ENCODE measurements at places on chromosomes 3 and 15.
A peak's percentile ranks its signal among the peaks of the same experiment; 100 is the strongest.

DNA sequence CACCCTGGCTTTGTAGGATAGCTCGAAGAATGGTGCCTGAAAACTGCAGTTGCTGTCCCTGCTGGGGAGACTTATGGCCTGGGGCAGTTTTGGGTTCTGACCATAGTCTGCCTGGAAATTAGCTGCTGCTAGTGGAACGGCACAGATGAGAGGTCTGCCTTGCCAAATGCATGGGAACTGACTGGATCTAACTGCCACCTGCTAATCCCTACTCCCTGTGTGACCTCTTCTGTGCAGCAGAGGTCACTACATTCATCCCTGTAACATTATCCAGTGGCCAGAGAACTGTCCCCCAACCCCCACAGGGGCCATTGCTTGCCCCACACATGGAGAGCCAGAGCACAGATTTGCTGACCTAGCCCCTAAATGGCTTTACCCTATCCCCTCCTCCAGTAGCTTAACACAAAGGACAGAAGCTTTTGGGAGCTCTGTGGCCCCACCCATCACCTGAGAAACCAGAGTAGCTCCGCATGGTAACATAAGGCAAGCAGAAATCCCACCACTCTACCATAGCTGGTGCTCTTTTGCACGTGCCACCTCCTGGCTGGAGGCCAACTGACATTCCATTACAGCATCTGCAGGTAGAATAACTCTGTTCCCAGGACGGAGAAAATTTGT, 840.0 kb downstream of the EPHA3 start:
- H3K4me1 ChIP-seq, result peaks cover 6% of the 10 kb centered on the region
- DNase-seq, result no peak
- H3K27ac ChIP-seq, result peak overlapping the region; percentile 57
- no peaks in the 10 kb centered on the region for H3K36me3 ChIP-seq

DNA sequence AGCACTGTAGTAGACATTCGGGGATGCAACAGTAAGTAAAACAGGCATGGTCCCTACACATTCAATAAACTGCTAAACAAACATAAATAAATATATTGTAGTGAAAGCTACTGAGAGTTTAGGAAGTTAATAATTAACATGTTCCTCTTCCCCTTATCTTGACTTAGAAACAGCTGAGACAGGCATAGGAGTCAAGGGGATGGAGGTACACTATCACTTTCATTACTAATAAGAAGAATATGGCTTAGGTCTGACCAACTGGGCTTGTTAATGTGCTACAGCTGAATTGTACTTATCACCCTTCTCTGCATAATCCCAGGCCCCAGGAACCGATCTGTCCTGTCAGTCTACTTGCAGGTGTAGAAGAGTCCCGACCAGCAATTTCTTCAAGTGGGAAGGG, 116.3 kb upstream of the DAZL start:
- H3K4me1 ChIP-seq, result no peaks in the 10 kb centered on the region
- no peak overlapping the region for H3K27ac ChIP-seq
- H3K4me3 ChIP-seq, result no peak overlapping the region
- DNase-seq, result no peak

GRCh38 chr3:171646357-171647133, 163.7 kb downstream of the PLD1 start:
- no peak overlapping the region for H3K27ac ChIP-seq
- H3K4me3 ChIP-seq, result no peak overlapping the region
- no peaks in the 10 kb centered on the region for H3K36me3 ChIP-seq

DNA sequence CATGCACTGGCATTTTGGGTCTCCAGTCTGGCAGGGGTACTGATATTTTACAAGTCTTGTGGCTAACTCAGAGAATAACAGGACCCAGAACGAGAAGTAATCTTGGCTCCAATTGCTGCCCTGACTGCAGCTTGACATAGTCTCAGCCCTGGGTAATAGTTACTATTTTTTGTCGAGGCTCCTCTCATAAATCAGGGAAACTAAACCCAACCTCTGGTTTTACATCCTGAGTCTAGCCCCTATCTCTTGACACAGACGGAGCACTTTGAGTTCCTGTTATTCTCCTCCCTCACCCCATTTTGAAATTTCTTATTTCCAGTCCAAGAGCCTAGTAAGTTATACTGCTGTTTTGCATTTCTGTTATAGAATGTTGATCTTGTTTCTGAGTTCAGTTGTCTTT, 276.1 kb upstream of the GOLIM4 start:
- H3K27me3 ChIP-seq, result no peaks in the 10 kb centered on the region
- DNase-seq, result no peak
- H3K36me3 ChIP-seq, result peaks cover 8% of the 10 kb centered on the region
- peaks cover 4% of the 10 kb centered on the region for H3K4me1 ChIP-seq

- H3K36me3 ChIP-seq, result no peaks in the 10 kb centered on the region
- no peak overlapping the region for H3K27ac ChIP-seq
Observed at GRCh38 chr15:73941449-73941848, 15.2 kb downstream of the LOXL1 start.

DNA sequence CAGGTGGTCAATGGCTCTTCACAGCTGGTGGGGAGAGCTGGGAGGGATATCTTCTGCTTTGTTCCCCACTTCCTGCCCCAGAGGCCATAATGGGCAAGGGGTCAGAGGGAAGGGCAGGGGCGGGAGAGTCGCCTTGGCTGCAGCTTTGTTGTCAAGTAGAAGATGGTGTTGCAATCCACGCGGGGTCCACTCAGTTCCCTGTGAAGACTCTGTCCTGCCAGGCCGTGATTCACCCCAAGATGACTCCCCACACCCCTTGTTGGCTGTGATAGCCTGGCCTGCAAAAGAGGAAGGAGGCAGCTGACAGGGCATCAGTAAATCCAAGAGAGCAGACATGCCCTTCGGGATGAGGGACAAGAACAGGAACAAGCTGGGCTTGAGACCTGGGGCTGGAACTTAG, 6.9 kb downstream of the GALNT15 start:
- H3K36me3 ChIP-seq, result no peaks in the 10 kb centered on the region
- H3K4me3 ChIP-seq, result no peak overlapping the region
- H3K27me3 ChIP-seq, result peaks cover 14% of the 10 kb centered on the region
- no peak overlapping the region for H3K27ac ChIP-seq
- DNase-seq, result no peak
- H3K4me1 ChIP-seq, result peaks cover 18% of the 10 kb centered on the region

GRCh38 chr15:56774356-56774755, 41.0 kb upstream of the ZNF280D start:
- DNase-seq, result no peak
- H3K27ac ChIP-seq, result no peak overlapping the region
- no peak overlapping the region for H3K4me3 ChIP-seq
- H3K36me3 ChIP-seq, result no peaks in the 10 kb centered on the region

GRCh38 chr15:100101426-100102089, 240.2 kb downstream of the ADAMTS17 start:
- peaks cover 5% of the 10 kb centered on the region for H3K36me3 ChIP-seq
- H3K27me3 ChIP-seq, result no peaks in the 10 kb centered on the region
- no peaks in the 10 kb centered on the region for H3K4me1 ChIP-seq

DNA sequence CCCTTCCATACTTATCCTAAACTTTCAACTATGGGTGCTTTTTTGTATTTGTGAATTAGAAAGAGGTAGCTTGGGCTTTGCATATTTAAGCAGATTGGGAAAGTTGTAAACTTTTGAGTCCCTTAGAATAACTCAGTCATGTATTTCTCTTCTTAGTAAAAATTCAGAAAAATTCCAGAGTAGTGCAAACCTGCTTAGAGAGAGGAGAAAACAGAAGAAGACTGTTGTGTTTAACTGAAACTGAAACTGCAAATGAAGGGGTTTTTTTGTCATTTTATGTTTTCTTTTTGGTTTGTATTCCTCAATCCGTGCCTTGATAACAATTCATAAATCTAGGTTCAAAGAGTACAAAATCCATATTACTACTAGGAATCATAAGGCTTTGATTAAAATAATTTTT, 31.3 kb downstream of the CD200 start:
- H3K4me1 ChIP-seq, result peaks cover 11% of the 10 kb centered on the region
- no peak for DNase-seq
- H3K4me3 ChIP-seq, result no peak overlapping the region
- H3K27me3 ChIP-seq, result no peaks in the 10 kb centered on the region
- no peak overlapping the region for H3K27ac ChIP-seq

DNA sequence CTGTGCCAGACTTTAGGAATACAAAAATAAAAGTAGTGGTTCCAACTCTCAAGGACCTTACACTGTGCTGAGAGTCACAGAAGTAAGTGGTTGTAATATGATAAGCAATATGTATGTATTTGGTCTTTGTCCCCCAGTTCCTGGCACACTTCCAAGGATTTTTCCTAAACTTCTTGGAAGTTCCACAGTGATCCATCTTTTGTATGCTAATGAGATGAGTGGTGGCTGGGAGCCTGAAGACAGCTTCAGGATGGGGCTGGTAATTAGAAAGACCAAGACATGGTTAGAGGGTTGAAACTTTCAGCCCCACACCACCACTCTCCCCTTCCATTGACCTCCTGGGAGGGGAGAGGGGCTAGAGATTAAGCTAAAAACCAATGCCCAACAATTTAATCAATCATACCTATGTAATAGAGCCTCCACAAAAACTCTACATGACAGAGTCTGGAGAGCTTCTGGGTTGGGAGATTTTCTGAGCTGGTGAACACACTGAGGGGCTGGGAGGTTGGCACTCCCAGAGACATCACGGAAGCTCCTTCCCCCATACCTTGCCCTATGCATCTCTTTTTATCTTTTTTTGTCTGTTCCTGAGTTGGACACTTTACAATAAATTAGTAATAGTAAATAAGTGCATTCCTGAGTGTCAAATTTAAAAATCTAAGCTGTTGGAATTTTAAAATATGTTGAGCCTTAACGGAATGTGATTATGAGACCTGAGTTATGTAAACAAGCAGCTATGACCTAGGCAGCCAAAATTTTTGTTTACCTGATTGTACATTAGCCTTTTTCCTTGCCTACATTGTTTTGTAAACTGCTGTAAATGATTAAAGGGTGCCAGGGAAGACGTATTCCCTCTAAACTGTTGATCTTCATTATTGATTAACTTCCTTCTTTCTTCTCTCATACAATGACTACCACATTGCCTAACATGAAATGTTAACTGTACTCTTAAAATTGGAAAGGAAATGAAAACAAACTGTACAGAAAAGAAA, 24.3 kb downstream of the CD200R1L start:
- H3K4me1 ChIP-seq, result no peaks in the 10 kb centered on the region
- no peak overlapping the region for H3K27ac ChIP-seq
- peaks cover 3% of the 10 kb centered on the region for H3K27me3 ChIP-seq
- H3K36me3 ChIP-seq, result no peaks in the 10 kb centered on the region
- H3K4me3 ChIP-seq, result no peak overlapping the region
- DNase-seq, result no peak

- no peaks in the 10 kb centered on the region for H3K36me3 ChIP-seq
- H3K4me1 ChIP-seq, result no peaks in the 10 kb centered on the region
- H3K27ac ChIP-seq, result peak overlapping the region; percentile 85
- H3K4me3 ChIP-seq, result no peak overlapping the region
- peaks cover 3% of the 10 kb centered on the region for H3K27me3 ChIP-seq
Observed at GRCh38 chr15:28037969-28038590, 61.0 kb downstream of the OCA2 start.

DNA sequence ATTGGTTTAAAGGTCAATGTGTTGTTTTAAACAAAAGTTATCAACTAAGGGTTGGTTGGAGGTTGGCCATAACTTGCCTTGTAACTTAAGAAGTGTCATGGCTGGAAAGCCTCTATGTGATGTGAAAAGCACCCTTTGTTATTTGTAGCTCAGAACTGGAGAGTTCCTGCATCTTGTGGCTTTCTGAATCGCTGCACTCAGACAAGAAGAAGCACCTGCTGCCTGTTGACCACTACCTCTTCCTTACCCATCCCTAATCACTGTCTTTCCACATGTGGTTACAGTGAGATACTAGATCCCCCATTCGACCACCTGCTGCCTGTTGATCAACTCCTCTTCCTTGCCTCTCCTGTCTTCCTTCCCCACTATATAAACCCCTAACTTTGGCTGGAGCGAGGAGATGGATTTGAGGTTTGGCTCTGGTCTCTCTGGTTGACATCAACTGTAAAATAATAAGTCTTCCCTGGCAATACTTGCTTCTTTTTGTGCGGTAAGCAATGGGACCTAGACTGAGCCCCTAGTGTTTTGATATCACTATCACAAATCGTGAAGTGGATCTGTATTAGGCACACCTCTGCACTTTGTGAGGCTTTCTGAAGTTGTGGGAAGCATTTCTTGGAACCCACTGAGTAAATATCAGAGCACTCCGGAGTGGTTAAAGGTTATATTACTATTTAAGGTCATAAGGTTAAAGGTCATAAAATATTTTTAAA, 13.8 kb downstream of the RPL39L start:
- DNase-seq, result no peak
- no peak overlapping the region for H3K27ac ChIP-seq
- H3K4me3 ChIP-seq, result no peak overlapping the region
- H3K36me3 ChIP-seq, result peaks cover 33% of the 10 kb centered on the region
- H3K4me1 ChIP-seq, result no peaks in the 10 kb centered on the region
- no peaks in the 10 kb centered on the region for H3K27me3 ChIP-seq

- no peaks in the 10 kb centered on the region for H3K36me3 ChIP-seq
- H3K4me3 ChIP-seq, result no peak overlapping the region
- no peaks in the 10 kb centered on the region for H3K27me3 ChIP-seq
- H3K27ac ChIP-seq, result no peak overlapping the region
- DNase-seq, result no peak
Observed at GRCh38 chr3:176554264-176554663, 643.0 kb downstream of the TBL1XR1 start.

GRCh38 chr15:96972201-96972600, 641.7 kb downstream of the NR2F2 start:
- H3K36me3 ChIP-seq, result no peaks in the 10 kb centered on the region
- no peak for DNase-seq
- H3K4me3 ChIP-seq, result no peak overlapping the region
- peaks cover 6% of the 10 kb centered on the region for H3K27me3 ChIP-seq
- H3K27ac ChIP-seq, result no peak overlapping the region
- H3K4me1 ChIP-seq, result peaks cover 10% of the 10 kb centered on the region

GRCh38 chr3:3353153-3353552, 173.7 kb upstream of the CRBN start:
- H3K4me1 ChIP-seq, result peaks cover 19% of the 10 kb centered on the region
- H3K27ac ChIP-seq, result no peak overlapping the region
- no peak overlapping the region for H3K4me3 ChIP-seq
- DNase-seq, result no peak

All from neural crest cell (in vitro differentiated cells).